ENCODE measurements at places on chromosomes 16 and 17. TPM values are rescaled to one million over a fixed set of nuclear protein-coding genes. Genes with fewer than 3 reads are reported as not detected.

Gene SBK1
- polyA plus RNA-seq, result 13.1 TPM

Gene ATP2A1
- not detected for polyA plus RNA-seq

Gene OR4D1
- polyA plus RNA-seq, result 2.0 TPM

Gene DHRS11
- polyA plus RNA-seq, result 4.0 TPM

Gene OR1F1
- polyA plus RNA-seq, result not detected

Gene PRSS33
- not detected for polyA plus RNA-seq

Gene SMTNL2
- not detected for polyA plus RNA-seq

Gene CLEC19A
- not detected for polyA plus RNA-seq

Gene CDH16
- polyA plus RNA-seq, result not detected

Gene CTF1
- polyA plus RNA-seq, result not detected

Gene TBC1D3H
- polyA plus RNA-seq, result not detected

Gene ATAD5
- 0.15 TPM for polyA plus RNA-seq

Gene WWOX
- 10.4 TPM for polyA plus RNA-seq

Gene TAOK2
- 1.7 TPM for polyA plus RNA-seq

Gene TBC1D3K
- polyA plus RNA-seq, result not detected

Gene SYCE1L
- polyA plus RNA-seq, result 1.9 TPM

Gene HS3ST3A1
- polyA plus RNA-seq, result 2.0 TPM

Gene SLC12A3
- polyA plus RNA-seq, result not detected

Gene RNF157
- polyA plus RNA-seq, result 4.0 TPM

Gene FLII
- polyA plus RNA-seq, result 113 TPM

Gene ACACA
- 7.2 TPM for polyA plus RNA-seq

Gene KRTAP9-4
- not detected for polyA plus RNA-seq

Gene KRTAP1-5
- polyA plus RNA-seq, result not detected

Gene MPP3
- not detected for polyA plus RNA-seq

Gene CNTNAP1
- not detected for polyA plus RNA-seq

Gene SLC4A1
- polyA plus RNA-seq, result not detected

Gene ICAM2
- polyA plus RNA-seq, result 411 TPM

Gene CDH11
- not detected for polyA plus RNA-seq
